ENCODE measurements at places on chromosomes 6 and 20.

GRCh38 chr20:13029687-13030375, 21.1 kb downstream of the SPTLC3 start:
- peak; percentile 86 for DNase-seq

DNA sequence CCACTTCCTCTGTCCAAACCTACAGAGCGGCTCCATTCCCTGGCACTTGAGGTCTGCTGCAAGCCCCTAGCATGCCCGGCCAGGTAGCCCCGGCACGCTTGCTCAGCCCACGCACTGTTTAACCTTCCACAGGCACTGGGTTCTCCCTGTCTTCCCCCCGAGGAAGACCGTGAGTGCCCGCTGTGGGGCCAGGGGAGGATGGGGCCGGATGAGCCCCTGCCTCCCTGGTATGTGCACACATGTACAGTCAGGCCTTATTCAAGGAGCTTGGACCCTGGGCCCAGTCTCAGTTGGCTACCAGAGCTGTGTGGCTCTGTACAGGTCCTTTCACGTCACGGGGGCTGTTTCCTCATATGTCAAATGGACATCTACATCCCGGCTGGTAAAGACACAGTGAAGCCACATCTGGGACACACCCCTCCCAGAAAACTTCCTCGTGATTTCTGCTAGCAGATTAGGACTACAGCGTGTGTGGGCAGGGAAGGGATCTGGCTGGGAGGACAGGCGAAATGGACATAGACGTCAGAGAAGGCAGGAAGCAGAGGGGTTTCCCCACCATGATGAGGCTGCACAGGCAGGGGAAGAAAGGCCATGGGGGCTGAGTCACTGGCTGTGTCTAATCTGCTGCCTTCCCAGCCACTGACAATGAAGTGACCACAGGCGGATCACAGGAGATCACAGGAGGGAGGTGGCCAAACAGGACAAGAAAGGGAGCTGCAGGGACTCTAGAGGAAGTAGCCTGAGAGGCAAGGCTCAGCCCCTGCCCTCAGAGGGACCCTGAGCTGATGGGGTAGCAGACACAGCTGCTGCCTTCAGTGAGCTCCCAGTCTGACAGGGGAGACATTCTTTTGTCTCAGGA, 62.9 kb downstream of the MRPL14 start:
- DNase-seq, result peak; percentile 95

GRCh38 chr6:84137051-84137375, 90.4 kb downstream of the CEP162 start:
- no peak for DNase-seq

- no peak for DNase-seq
Observed at GRCh38 chr20:8372824-8373380, 240.8 kb downstream of the PLCB1 start.

DNA sequence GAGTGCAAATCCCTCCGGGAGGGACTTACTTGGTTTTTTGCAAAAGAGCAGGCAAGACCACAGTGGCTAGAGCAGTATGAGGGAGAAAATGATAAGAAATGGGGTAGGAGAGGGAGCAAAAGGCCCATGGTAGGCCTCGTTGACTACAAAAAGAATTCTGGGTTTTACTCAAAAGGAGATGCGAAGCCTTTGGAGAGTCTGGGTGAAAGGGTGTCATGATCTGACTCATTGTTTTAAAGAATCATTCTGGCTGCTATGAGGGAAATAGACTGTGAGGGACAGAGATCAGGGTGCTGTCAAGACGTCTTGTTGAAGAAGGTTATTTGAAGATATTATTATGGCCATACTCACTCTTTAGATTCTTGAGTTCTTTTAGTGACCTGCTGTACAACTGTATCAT, 13.0 kb downstream of the TBC1D32 start:
- no peak for DNase-seq

GRCh38 chr20:49379338-49379737, 101.5 kb upstream of the ZNFX1 start:
- DNase-seq, result no peak

DNA sequence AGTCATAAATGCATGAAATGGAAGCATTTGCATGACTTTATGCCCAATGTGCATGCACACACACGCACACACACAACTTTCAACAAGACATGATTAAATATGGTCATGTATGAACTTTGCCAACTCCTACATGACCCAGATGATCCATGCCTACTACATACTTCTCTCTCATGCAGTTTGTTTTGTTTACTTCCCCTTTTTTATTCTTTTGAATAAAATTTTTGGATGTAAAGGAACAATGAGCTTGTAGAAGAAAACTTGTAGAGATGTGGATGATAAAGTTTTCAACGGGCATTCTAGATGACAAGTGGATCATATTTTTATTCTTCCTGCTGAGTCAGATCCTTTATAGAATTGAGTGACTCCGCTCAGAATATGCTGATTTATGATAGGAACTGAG, 50.8 kb upstream of the AIG1 start:
- DNase-seq, result no peak

- no peak for DNase-seq
Observed at GRCh38 chr6:169999367-169999766, 247.9 kb downstream of the ERMARD start.

DNA sequence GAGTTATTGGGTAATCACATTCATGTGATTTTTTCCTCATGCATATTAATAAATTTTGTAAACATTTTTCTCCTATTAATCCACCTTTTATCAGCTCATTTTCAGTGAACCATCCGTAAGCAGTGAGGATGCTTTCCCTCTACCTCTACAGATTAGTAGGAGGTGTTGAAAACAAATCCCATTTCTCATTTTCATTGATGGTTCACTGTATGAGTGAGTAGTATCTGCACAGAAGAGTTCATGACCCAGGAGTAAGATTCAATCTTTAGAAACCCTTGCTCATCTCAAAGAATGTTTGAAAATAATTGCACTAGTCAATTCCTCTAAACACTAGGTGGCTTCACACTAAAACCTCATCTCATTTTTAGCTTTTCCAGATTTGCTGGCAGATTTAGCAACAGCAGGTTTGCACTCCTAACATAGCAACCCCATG, 440.0 kb downstream of the HAO1 start:
- DNase-seq, result no peak

- no peak for DNase-seq
Observed at GRCh38 chr6:66499851-66500250, 792.8 kb upstream of the EYS start.

DNA sequence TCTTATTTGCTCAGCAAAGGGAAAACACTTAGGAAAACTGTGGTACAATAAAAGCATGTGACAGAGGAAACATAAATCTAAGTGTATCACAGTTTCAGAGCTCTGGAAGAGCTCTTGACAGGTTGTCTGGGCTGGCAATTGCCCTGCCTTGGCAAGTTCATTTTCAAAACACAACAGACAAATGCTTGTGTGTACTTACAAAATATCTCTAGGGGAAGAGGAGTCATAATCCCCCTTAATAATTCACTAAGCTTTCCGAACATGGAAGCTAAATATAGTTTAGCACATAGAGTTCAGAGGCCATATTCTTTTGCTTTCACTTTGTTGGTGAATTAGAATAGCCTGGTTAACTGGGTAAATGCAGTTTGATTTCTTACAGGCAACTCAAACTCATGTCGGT, 211.6 kb upstream of the THEMIS start:
- DNase-seq, result no peak
